ENCODE measurements at places on chromosomes 1 and 21.

DNA sequence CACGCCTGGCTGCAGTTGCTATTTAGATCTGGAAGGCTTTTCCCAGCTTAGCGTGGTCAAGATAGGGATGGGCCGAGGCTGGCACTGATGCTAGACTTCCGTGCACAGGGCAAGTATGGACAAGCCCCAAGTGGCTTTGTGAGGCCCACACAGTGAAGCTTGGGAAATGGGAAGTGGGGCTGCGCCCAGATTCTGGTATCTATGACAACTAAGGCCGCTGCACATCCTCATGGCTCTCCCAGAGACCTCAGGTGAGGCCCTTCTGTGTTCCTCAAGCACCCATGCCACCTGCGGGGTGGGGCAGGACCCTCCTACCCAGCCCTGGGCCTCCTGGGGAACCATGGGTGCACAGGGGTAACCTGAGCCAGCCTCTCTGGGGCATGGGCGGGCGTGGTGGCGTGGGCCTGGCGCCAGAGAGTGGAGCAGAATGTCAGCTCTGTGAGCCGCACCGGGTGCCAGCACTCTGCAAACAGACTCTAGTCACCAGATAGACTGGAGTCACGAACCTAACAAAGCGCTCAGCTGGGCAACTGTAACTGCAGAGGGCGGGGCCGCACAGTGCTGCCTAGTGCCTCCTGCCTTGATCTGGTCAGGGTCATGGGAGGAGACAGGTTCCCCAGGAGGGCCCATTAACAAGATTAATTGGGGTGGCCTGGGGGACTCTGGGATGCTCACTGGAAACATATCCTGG is 46.4 kb downstream of the ELF3 start:
- DNase-seq: no peak

DNA sequence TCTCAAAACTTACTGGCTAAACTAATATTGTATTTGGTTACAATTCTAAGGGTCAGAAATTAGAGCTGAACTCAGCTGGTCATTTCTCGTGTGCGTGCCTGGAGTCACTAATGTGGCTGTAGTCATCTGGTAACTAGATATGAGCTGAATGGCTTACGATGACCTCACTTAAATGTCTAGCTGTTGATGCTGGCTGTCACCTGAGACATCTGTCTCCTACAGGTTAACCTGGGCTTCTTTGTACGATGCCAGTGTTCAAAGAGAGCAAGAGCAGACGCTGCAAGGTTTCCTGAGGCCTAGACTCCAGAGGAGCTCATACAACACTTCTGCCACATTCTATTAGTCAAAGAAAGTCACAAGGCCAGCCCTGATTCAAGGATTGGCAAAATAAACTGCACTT is 17.1 kb upstream of the ALG6 start:
- no peak for DNase-seq

DNA sequence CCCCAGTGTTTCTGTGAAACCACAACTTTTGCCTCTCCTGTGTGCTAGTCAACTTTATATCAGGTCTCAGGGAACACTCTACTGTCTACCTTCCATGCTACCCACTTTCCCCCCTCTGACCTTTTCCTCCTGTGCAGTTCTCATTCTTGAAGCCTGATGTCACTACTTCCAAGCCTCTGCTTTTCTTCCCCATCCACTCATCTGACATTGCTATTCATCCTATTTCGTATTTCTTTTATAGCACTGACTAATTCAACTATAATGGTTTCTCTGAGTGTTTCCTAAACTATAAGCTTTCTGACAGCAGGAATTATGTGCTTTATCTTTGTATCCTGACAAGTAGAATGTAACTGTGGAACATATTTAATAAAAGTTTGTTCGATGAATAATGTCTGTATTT is 18.2 kb upstream of the DPH5 start:
- no peak for DNase-seq

DNA sequence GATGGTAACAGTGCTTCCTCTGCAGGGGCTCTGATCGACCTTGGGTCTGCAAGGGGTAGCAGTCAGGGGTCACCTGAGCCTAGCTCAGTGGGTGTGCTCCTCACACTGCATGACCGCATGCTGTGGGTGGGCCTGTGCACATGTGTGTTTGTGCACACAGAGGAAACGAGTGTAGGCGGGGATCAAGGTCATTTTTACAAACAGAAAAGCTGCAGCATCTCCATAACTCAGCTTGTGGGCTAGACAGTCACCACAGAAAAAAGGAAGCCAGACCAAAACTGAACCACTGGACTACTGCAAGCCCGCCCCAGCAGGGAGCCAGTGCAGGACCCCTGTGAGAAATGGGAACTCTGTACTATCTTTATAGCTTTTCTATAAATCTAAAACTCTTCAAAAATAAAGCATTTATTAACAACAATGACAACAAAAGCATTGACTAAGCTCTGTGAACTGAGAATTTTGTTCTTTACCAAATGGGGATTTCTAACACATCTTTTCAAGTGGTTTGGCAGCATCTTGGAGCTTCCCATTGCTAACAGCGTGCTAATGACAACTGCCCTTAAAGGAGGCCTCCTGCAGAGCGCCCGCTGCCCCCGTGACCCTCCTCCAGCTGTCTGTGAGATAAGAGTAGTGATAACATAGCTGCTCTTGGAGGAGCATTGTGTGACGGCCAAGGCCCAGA is 19.9 kb upstream of the NEK2 start:
- no peak for DNase-seq

DNA sequence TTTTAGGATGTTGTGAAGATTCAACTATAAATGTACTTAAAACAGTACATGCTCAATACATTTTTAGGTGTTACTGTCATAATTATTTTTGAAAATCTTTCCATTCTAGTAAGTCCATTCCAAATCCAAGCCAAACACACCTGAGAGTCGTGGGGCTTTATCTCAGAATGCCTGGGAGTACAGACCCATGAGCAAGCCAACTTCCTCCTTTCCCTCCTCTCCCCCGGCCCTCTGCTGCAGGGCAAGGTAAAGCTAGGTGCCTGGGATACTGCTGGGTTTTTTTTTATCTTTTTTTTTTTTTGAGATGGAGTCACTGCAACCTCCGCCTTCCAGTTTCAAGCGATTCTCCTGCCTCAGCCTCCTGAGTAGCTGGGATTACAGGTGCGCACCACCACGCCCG is 16.5 kb downstream of the TMEM51 start:
- DNase-seq: no peak

DNA sequence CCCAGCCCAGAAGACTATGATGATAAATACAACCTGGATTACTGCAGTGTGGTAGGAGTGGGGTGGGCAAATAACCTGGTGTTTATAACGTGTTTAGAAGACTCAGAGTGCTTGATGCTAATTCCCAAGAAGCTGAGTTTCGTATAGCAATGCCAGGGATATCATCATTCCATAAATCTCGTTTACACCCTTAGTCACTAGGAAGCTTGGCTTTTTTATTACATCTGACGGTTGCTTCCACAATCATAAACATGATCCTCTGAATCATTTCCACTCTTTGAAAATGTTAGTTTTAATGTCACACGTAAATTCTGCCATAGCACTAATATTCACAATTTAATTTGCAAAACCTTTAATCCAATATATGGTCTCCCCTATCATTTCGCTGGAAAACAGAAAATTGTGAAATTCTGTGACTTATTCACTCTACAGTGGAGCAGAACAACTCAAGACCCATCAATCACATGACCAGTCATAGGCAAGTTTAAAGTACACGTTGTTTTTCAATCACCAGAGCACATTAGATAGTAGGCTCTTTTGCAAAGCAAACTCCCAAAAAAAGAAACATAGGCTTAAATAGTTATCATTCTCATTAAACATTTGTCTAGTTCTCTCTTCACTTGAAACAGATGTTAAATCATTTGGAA is 321.0 kb downstream of the LTN1 start:
- no peak for DNase-seq
